Effector CD4-positive, alpha-beta T cell (primary cell): ENCODE measurements at places on chromosomes 16 and 17.

GRCh38 chr17:9612006-9612405, 33.3 kb upstream of the USP43 start:
- DNase-seq, result no peak

DNA sequence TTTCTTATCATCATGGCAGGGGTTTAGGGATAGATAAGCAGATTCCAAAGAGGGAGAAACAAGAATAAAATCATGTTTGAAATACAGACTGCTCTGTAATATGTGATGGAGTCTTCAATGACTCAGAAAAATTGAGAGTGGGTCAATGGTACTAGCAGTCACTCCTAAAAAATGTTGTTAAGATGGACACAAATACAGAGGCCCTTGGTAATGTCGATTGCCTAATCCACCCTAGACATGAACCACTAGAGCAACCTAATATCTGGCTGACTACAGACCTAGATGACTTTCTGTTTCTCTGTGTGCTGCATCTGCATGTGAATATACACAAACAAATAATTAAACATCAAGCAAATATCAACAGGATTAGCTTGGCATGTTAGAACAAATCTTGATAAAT, 135.8 kb downstream of the CDH8 start:
- DNase-seq, result no peak

DNA sequence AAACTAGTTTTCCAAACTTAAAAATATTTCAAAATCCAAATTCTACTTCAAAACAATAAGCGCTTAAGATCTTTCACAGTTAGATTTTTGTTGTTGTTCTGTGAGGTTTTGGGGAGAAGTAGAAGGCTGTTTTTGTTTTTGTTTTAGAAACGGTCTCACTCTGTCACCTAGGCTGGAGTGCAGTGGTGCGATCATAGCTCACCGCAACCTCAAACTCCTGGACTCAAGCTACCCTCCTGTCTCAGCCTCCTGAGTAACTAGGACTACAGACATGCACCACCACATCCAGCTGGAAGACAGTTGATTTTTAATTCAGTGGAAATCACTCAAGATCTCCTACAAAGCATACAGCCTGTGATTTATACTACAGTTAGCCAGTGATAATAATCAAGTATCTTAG, 2.7 kb downstream of the SHCBP1 start:
- no peak for DNase-seq

DNA sequence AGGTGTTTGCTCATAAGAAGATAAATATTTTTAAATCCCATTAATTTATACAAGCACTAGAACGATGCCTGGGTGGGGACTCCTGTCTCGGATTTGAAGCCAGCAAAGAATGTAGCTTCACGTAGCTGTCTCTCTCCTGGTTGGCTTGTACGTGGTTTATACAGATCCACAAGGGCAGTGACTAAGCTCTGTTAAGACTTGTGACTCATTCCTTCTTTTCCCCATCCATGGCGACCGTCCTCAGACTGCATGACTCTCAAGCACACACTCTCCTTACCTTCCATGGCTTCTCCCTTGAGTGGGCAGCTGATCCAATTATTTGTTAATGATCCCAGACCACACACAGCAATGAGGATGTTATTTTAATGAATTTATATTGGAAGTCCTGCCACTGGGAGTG, 679.7 kb upstream of the SOX9 start:
- DNase-seq, result no peak

DNA sequence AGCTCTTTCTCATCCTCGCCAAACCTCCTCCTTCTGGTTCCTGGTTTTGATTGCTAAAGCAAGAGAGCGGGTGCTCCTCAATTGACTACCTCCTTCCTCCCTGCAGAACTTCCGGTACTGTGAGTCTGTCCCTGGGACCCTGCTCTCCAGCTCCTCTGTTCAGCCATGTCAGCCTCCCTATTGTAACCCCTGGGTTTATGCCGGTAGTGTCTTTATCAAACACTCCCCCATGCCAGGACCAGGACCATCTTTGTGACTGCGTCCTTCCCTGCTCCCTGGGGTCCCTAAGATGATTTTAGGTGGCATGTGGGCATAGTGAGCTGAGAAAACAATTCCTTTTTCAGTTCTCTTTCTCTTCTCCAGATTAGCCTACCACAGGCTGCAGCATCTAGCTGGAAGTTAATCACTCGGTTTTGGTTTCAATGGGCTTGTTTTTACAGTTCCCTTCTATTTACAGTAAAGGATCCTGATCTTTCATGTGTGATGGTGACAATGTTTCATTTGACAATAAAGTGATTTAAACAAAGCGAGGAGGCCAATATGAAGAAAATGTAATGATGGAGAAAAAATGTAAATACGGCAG, 27.7 kb upstream of the IL21R start:
- no peak for DNase-seq
